Activated CD8-positive, alpha-beta memory T cell treated with anti-CD3 and anti-CD28 coated beads for 1 hour (primary cell): ENCODE measurements at places on chromosomes 4 and X.

DNA sequence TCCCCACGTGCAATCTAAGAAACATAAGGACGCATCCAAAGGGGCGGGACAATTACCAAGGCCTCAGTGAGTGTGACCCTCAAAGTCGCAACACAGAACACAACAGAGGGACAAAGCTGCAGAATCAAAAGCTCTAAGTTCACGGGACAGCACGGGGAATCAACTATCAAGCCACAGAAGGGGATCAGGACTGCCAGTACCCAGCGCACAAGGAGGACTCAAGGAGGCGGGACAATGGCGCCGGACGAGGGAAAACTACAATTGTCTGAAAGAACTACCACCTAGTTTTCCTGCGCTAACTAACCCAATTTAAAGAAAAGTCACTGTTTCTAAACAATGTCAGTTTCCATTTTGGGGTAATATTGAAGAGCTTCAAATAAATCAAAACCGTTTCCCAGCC lies 1.3 kb downstream of the FAM53A start:
- no peak for DNase-seq

GRCh38 chr4:151228189-151229119 lies 48.5 kb upstream of the PRSS48 start:
- DNase-seq: no peak

GRCh38 chr4:67465032-67465762 lies 80.1 kb downstream of the CENPC start:
- DNase-seq: no peak

DNA sequence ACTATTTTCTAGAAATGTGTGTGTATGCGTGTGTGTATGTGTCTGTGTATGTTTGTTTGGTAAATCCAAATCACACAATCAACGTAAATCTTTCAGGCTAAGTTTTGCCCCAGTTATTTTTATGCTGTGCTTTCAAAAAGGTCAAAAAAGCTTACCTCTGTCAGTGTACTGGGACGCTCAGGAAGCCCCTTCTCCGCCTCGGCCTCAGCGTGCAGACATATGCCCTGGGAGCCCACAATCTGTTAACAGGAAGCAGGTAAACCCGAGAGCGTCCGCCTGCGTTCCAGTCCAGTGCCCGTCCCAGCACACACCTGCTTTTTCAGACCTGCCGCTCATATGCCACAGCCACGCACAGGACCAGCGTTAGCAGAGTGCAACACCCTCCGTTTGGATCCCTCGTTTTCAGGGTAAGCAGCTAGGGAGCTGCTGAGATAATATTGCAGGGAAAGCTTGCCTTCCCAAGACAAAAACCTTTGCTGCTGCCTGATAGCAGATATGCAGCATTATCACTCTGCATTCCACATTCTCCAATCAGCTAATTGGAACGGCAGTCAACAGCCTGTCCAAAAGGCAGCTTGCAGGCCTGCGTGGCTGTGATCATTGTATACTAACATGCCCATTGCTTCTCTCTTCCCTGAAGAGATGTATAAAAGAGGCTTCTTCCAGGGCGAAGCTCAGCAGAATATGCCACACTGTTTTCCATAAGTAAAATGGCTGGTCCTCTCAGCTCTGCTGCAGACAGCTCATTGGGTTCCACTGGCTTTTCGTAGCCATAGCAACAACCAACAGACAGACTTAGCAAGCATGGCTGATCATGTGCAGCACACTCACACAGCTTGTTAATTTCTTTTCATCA lies at the start of gene SORBS2:
Gene SORBS2 (minus strand): TSS at position 686 of the 856 bp plus-strand sequence. CDS start 121,623 bp downstream, outside the sequence.
- no peak for DNase-seq

DNA sequence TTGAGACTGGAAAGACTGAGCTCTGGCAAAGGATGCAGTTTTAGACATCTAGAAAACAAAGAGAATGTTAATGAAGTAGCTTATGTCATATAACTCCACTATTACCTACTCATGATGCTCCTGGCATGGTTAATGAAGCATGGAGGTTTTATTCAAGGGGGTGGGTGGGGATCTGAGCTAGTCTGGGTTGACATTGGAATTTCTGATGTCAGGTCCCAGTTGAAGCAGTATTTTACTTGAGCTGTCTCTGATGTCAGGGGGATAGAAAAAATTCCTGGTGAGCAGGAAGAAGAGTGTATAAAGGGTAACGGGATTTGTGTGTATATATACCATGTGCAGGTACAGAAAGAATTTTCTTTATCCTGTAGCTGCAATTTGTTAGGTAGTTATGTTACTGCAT lies 102.0 kb downstream of the ELOVL6 start:
- no peak for DNase-seq

DNA sequence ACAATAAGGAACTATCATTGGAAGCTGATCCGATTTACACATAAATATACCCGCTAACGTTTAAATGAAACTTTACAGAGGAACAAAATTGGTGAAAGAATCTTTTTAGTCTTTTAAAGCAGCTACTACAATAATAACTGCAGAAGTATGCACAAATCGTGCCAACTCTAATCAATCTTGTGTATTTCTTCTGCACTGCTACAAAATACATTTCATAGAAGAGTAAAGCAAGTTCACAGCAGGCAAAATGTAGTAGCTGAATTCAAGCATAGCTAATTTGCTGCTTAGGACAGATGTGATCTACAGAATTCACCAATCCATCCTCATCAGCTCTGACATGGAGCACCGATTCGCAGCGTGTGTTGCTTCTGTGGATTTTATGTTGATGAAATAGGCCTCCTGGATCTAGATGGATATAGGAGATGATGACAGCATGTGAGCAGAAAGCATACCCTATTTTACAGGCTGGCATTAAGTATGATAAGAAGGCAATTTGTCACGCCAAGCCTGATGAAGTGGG lies 367.3 kb upstream of the FGF13 start:
- DNase-seq: no peak

- no peak for DNase-seq
These were observed 70.8 kb upstream of the HHIP start for GRCh38 chr4:144575181-144575580.

GRCh38 chr4:21827575-21827974 lies 121.0 kb downstream of the KCNIP4 start:
- no peak for DNase-seq

GRCh38 chr4:27078934-27079455 lies 218.4 kb downstream of the STIM2 start:
- no peak for DNase-seq

DNA sequence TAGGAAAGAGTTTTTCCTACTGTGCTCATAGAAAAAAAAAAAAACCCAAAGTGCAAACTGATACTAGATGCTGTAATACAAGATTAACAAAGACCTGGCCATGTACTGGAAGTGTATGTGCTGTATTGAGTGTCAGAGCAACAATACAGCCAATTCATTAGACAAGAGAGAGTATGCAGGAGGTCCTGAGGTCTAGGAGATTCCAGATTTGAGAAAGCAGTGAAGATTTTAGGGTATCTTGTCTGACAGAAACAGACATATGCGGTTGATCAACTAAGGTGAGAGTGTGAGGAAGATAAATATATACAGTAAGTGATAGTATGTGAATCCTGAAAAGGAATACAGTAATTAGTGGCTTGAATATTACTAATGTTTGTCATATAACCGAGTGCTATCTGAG lies 3.0 kb downstream of the GPR174 start:
- DNase-seq: no peak

- DNase-seq: no peak
These were observed 14.9 kb downstream of the PARM1 start for GRCh38 chr4:74947798-74948197.

GRCh38 chr4:118826723-118827444 lies 9.0 kb downstream of the SEC24D start:
- DNase-seq: no peak

- no peak for DNase-seq
These were observed 8.5 kb downstream of the MXD4 start for GRCh38 chr4:2253160-2254084.

DNA sequence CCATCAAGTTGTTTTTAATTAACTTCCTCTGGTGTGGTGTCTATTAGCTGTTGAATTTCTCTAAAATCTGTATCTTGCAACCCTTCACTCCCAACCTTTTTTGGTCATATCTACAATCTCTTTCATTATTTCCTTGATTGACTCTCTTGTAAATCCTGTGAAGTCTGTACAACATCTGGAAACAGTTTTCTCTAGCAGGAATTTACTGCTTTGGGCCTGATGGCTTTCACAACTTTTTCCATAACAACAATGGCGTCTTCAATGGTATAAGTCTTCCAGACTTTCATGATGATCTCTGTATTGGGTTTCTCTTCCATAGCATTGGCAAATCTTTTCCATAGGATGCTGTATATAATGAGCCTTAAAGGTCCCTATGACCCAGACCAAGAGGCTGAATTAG lies 49.0 kb downstream of the TBC1D19 start:
- DNase-seq: no peak

DNA sequence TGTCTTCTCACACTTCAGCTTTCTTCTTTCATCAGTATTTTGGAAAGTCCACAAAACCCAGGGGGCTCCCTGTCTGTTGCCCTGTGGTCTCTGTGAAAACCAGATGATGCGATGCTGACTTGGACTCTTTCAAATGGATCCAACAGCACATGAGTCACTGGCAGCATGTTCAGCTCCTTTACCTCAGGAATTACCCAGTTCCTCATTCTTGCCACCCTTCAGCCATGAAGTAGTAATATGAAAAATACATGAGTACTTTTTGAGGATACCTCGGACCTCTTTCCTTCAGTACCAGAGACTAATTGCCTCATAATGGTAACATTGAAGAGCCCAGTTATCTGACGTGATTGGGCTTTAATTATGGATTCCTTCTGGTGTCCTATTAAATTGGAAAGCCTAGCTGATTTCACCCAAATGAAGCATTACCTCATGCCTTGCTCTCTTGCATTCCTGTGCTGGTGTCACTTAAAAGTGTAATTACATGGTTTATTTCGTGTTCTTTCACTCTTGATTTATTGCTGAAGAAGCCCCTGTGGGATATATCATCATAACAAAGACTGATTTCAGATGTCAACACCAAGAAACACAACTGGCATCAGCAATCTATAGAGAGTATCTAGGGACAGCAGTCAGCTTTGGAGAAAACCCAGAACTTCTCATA lies 63.4 kb downstream of the NFKB1 start:
- no peak for DNase-seq

GRCh38 chr4:33037464-33037863 lies 2317.3 kb downstream of the PCDH7 start:
- DNase-seq: no peak

DNA sequence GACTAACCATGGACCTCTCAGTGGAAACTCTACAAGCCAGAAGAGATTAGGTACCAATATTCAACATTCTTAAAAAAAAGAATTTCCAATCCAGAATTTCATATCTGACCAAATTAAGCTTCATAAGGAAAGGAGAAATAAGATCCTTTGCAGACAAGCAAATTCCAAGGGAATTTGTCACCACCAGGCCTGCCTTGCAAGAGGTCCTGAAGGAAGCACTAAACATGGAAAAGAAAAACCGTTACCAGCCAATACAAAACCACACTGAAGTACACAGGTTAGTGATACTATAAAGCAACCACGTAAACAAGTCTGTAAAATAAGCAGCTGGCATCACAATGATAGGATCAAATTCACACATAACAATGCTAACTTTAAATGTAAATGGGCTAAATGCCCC lies 156.6 kb downstream of the FAM13A start:
- no peak for DNase-seq

- no peak for DNase-seq
These were observed 56.7 kb downstream of the SPINK2 start for GRCh38 chr4:56764775-56765174.

DNA sequence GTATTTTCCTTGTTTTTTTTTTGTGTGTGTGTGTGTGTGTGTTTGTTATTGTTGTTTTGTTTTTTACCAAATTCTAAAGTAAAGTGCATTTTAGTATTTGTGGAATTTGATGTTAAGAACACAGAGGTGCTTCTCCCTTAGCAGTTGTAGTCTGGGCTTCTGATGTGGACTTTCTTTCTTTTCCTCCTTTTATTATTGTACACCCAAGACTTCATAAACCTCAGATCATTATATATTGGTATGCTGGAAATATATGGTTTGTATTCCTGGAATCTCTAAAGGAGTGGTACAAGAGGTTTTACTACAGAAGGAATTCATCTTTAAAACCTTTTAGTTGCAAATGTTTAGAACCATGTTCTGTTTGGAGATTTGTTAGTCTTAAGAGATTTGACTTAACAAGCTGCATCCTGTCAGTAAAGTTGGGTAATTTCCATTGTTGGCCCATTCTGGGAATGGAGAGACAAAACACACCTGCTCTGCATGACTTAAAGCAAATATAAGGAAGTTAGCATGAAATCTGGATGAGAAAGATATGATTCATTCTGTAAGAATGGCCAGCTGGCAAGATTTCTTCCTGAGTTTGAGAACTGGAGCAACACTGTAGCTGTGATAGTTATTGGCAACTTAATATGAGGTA lies 64.0 kb downstream of the SMAD1 start:
- no peak for DNase-seq

DNA sequence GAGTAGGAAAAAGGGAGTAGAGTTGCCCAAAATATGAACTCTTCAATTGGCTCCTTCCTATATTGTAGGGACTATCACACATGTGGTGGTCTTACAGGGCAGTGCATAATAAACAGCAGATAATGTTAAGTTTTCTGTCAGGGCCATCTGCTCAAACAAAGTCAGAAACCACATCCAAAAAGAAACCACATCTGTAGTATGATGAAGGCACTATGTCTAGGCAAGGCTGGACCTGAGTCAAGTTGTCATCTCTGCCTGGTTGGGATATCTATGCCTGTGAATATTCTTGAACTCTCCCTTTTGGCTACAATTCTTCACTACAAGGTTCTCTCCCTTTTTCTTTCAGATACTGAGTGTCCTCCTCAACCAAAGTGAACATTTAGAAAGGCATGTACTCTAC lies 109.4 kb upstream of the C1GALT1C1 start:
- DNase-seq: no peak

- DNase-seq: no peak
These were observed at the start of gene IRS4 for GRCh38 chrX:108736509-108737479. Gene IRS4, minus strand, starts transcription at chrX:108736563.

- DNase-seq: no peak
These were observed 82.4 kb downstream of the F11 start for GRCh38 chr4:186348433-186348832.
